ENCODE measurements at places on chromosomes 1 and 21.

DNA sequence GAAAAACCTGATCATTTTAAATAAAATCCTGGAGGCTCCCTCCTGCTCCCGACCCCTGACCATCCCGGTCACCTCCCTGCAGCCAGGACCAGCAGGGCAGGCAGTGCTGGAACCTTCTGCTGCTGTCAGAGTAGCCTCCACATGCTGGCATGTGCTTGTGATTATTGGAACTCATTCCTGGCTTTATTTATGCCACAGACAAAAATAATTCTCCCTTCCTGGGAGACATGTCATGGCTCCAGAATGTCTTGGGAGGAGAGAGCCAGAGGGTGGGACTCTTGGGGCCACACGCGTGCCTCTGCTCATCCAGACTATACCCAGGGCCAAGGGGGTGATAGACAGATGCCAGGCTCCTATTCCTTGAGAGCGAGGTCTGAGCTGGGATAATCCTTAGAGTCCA is 183.6 kb upstream of the RAB4A start:
- DNase-seq = no peak

DNA sequence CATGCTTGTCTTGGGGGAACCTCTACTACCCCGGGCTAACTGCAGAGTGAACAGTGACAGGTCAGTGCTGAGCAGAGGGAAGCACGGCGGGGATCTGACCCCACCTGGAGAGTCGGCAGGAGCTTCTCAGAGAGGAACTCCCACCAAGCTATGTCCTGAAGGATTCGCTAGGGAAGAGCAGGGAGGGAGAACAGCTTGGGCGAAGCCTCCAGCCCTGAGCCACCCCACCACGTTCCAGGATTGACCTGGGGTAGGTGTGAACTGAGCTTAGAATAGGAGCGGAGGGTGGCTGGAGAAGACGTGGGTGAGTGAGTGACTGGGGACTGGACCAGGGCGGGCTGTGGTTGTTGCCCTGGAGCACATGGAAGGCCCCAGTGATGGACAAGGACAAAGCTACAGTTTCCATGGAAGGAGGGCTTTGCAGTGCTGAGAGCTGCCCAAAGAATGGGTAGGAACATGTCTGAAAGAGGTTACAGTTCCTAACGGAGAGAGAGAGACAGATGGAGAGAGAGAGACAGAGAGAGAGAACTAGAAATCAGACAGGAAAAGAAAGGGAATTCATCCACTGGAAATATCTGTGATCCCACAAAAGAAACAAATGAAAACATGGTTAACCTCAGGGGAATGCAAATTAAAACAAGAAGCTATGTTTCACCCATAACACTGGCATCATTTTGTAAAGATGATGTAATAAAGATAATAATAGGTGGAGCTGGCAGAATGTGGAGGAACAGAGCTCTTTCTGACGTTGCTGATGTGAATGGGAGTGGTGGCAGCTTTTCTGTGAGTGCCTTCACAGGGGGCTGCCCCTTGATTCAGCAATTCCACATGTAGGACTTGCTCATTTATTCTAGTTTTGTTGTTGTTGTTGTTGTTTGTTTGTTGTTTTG is 17.2 kb downstream of the BSND start:
- DNase-seq = no peak

GRCh38 chr1:25360596-25361581 is 22.8 kb downstream of the TMEM50A start:
- no peak for DNase-seq

GRCh38 chr1:168554603-168555483 is 11.0 kb upstream of the XCL2 start:
- no peak for DNase-seq

- no peak for DNase-seq
Measured at GRCh38 chr1:24255226-24255625, 63.9 kb upstream of the GRHL3 start.

- no peak for DNase-seq
Measured at GRCh38 chr21:38120984-38121855, 135.6 kb upstream of the KCNJ15 start.

GRCh38 chr1:9815150-9815549 is 8.6 kb downstream of the CLSTN1 start:
- DNase-seq = no peak

DNA sequence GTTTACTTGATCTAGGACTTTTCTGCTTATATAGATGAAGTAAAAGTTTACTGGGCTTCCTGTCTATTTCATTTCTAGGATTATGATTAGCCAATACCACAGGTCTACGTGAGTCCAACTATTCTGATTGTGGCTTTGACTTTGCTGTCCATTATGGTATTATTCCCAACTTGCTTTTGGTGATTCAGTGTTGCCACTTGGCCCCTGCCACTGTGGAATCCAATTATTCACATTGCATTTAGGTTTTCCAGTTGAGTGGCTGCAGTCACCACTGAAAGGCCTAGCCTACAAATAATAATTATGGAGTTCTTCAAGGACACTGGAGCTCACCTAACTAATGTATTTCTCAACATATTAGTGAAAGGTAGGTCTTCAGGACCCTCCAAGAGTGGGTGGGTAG is 574.3 kb upstream of the USP24 start:
- no peak for DNase-seq

GRCh38 chr1:23196627-23197328 is 20.5 kb downstream of the HTR1D start:
- no peak for DNase-seq

DNA sequence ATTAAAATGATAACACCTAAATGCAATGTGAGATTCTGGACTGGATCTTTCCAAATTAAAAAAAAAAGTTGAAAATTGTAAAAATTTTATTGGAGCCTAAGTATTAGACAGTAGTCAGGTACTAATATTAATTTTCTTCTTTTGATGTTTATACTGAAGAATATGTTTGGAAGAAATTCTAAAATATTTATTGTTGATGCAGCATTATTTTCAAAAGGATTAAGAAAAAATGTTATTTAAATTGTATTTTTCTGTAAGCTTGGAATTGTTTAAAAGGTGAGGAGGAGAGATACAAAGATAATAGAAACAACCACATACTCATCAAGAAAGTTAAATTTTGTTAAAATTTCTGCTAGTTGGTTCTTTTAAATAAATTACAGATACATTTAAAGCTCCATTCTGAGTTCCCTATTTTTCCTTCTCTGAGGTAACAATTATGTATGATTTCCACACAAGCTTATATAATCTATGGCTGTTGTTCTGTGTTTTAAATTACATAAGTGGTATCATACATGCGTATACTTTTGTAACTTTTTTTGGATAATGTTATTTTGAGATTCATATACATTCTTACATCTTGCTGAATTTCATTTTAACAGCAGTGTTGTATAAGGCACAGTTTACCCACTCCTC is 180.3 kb upstream of the RGS18 start:
- no peak for DNase-seq

DNA sequence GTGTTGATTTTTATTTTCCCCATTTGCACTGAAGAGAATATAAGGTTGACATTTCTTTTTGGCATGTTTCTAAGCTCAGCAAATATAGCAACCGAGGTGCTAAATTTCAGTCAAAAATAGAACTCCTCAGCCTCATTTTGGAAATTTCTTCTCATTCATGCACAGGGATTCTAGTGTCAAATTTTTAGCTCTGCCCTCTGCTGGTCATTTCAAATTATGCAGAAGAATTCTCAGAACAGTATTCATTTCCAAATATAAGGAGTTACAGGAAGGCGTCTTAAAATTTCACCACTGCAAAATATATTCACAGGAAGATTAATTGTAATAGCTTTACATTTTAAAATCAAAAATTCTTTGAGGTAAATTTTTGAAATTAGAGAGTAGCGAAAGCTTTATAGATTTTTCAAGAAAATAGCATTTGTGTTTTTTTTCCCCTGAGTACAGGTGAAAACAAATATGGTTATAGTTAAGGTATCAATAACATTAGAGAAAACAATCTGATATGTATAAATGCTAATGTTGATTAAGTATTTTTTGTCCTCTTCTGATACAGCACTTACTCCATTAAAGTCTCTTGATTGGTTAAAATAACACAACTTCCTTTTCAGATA is 57.9 kb downstream of the FMN2 start:
- DNase-seq = no peak

DNA sequence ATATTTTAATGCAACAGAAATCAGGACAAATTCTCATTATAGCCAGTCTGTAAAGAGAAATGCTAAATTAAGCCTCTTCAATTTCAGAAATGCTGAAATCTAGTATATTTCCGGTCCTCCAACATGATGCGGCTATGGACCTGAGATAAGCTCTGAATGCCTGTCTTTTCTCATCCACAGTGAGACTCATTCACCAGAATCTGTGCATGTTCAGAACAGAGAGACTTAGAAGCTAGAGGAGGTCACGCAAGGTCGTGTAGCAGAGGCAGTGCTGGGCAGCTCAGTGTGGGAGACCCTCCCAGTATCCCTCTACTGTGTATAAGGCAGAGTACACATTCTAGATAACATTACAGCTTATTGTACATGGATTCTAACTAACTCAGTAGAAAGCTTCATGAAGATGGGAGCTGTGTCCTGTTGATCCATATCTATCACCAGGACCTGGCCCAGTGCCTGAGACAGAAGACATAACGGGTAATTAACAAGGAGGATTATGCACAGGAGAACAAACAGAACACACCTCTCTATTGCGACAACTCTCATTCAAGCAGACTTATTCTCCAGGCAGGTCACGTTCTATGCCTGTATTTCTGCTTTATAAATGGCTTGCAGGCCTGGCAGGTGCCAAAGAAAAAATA is 97.0 kb upstream of the COA6 start:
- DNase-seq = no peak

DNA sequence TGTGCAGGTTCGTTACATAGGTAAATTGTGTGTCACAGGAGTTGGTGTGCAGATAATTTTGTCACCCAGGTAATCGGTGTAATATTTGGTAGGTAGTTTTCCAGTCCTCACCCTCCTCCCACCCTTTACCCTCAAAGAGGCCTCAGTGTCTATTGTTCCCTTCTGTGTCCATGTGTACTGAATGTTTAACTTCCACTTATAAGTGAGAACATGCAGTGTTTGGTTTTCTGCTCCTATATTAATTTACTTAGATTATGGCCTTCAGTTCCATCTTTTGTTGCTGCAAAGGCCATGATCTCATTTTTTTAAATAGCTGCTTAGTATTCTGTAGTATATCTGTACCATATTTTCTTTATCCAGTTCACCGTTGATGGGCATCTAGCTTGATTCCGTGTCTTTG is 87.3 kb downstream of the RPS6KC1 start:
- DNase-seq = no peak

Data from effector CD4-positive, alpha-beta T cell (primary cell).